Body of pancreas (tissue), 4 donors: ENCODE measurements at places on chromosomes 2 and 18.

DNA sequence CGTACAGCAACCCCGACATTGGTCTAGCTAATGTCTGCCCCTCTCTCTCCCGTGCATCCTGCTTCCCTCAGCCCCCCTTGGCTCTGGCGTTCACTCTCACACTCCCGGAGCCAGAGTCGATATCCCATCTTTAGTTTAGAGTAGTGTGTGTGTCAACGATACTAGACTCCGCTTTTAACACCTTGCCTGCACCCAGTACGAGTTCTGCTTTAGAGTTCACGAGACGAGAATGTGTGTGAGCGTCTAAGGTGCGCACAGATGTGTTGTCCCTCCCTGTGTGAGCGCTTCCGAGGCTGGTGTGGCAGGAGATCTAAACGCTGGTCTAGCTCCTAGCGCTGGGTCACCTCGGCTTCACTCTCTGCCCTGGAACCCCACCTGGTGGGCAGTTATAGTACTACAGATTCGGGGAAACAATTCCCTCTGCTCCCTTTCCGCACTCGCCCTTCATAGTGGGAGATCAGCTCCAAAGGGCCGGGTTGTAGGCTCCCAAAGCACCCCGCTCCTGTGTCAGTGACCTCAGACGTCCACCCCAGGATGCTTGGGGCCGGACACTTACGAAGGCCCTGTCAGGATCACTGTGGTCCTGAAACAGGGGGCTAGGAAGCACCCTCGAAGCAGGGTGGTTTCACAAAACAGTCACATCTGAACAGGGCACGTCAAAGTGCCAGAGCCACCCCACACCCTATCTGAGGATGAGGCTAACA lies 2.6 kb upstream of the CYP26B1 start:
- DNase-seq = peak; percentile 79

DNA sequence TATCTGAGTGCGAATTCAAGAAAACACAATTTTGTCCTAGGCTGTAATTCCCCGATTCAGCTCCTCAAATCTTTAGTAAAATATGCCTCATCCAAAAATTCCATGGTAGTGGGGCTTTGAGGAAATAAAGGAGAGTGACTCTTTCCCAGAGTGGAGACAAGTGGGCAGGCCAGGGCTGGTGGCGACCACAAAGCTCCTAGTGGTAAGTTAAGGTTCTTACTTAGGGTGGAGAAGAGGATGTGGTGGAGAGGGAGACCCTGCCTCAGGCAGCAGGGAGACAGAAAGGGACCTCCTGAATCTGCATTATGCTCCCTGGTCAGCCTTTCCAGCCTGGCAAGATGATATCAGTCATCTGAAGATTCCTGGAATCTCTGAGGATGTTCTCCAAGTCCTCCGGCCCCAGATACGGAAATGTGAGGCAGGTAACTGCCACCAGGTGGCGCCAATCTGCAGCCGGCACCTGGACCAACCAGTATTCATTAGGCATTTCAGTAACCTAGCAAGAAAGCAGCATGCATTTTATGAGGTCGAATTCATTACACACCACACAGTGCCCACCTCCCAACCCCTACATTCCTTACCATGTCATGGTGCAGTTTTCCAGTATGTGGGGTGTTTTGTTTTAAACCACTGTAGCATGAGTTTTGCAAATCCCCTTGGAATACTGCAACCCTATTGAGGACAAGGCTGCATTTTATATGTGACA lies 106.4 kb downstream of the POLE4 start:
- peak; percentile 64 for DNase-seq

- no peak for DNase-seq
Observed at GRCh38 chr2:102098756-102099155, 43.8 kb upstream of the IL1R1 start.

DNA sequence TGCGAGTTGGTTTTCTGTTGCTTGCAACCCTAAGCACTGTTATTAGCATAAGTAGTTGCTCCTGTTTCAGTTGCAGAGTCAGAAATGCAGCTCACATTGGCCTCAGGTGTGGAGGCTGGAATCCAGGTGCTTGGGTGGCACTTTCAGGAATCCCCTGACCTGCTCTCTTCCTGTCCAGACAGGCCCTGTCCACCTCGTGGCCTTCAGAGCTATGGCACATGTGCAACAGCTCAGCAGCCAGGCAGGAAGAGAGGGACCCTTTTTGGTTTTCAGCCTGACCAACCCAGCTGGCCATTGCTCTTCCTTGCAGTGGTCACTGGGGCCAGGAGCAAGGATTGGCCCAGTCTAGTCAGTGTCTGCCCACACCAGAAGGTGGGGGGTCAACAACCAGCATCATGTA lies 12.7 kb downstream of the ACOXL start:
- no peak for DNase-seq

GRCh38 chr2:201558665-201559064 lies 84.6 kb downstream of the TMEM237 start:
- DNase-seq = no peak

GRCh38 chr18:13558790-13559189 lies 167.6 kb downstream of the FAM210A start:
- DNase-seq = no peak

- DNase-seq = peak; percentile 62
Observed at GRCh38 chr18:32549248-32550110, 78.8 kb upstream of the GAREM1 start.

- DNase-seq = no peak
Observed at GRCh38 chr2:45195916-45196315, 186.7 kb upstream of the SIX2 start.

DNA sequence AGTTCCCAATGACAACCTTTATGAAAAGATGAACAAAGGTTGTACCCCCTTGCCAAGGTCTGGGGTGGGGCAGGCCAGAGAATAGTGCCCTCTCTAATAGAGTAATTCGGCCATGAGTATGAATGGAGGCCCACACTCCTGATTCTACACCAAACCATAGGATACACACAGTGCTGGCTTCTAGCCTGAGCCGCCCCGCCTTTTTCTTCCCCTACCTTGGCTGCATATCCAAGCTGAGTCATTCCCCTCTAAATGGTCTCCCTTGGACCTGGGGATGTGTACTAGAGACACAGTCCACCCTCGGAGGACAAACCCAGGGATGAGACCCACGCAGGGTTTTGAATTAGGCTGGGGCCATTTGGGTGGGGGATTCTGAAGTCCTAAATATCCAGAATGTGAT lies 107.2 kb upstream of the CAPN13 start:
- no peak for DNase-seq

GRCh38 chr2:1770566-1771380 lies 26.5 kb upstream of the PXDN start:
- DNase-seq = no peak
